ENCODE measurements at places on chromosomes 6 and 20.

- DNase-seq, result no peak
Measured at GRCh38 chr6:56916849-56917551, 37.9 kb upstream of the BEND6 start.

DNA sequence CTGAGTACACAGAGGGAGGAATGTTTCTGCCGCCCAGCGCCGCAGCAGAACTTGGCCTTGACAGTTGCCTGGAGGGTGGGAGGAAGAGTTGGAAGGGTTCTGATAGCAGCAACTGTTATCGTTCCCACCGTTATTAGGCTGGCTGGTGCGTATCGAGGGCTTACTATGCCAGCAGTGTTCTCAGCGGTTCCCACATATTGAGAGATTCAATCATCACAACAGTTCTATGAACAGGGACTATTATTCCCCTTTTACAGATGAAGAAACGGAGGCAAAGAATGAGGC is 380.1 kb upstream of the SULF2 start:
- DNase-seq, result no peak

DNA sequence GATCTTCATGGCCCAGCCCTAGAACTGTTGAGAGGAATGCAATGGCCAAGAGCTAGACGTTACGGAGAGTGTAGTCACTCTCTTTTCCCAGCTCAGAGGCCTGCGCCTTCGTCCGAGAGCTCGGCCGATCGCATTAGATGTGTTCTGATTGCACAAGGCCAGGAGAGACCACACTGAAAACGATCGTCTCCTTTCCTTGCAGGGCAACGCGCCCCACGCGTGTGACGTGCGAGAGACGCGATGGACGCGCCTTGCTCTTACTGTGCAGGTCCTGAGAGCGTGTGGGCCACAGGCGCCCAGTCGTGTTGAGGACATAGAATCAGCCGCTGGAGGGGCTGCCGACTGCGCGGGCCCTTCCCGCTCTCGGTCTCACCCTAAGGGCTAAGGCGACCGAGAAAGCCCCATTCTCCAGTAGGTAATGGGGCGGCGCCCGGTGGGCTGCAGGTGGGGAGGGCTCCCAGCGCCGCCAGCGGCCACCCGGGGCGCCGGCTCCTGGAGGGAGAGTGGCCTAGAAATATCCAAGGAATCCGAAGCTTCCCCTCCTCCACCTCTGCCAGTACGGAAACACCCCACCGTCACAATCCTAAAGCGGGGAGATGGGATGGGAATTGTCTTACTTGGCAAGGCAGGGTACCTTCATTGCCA is 26.9 kb downstream of the TFAP2B start:
- DNase-seq, result no peak

GRCh38 chr20:45779011-45779915 is 12.4 kb downstream of the WFDC3 start:
- no peak for DNase-seq

- DNase-seq, result no peak
Measured at GRCh38 chr20:61629602-61630390, 377.7 kb downstream of the CDH4 start.

GRCh38 chr6:28542440-28543296 is 17.0 kb downstream of the GPX5 start:
- DNase-seq, result no peak

DNA sequence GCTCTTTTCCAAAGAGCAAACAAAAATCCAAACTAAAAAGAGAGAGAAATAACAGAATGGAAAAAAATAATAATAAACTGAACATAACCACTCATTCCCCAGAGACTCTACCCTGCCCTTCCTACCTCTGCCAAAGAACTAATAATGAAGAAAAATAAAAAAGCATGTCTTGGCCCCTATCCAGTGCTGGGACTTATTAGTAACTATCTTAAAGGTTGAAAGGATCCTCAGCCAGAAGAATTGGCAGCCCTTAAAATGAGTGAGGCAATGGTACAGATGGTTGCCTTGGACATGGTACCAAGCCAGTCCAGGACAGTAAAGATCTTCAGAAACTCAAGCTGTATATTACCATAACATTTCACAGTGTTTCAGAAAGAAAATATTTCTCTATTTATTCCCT is 279.3 kb downstream of the HACE1 start:
- DNase-seq, result no peak

GRCh38 chr6:26029857-26030653 is 57.2 kb upstream of the HFE start:
- DNase-seq, result no peak

- DNase-seq, result no peak
Measured at GRCh38 chr20:36881888-36882287, 6.0 kb downstream of the TLDC2 start.

- no peak for DNase-seq
Measured at GRCh38 chr6:11878029-11878428, 99.4 kb upstream of the ADTRP start.

- no peak for DNase-seq
Measured at GRCh38 chr6:39327507-39327906, 5.0 kb upstream of the KCNK16 start.

DNA sequence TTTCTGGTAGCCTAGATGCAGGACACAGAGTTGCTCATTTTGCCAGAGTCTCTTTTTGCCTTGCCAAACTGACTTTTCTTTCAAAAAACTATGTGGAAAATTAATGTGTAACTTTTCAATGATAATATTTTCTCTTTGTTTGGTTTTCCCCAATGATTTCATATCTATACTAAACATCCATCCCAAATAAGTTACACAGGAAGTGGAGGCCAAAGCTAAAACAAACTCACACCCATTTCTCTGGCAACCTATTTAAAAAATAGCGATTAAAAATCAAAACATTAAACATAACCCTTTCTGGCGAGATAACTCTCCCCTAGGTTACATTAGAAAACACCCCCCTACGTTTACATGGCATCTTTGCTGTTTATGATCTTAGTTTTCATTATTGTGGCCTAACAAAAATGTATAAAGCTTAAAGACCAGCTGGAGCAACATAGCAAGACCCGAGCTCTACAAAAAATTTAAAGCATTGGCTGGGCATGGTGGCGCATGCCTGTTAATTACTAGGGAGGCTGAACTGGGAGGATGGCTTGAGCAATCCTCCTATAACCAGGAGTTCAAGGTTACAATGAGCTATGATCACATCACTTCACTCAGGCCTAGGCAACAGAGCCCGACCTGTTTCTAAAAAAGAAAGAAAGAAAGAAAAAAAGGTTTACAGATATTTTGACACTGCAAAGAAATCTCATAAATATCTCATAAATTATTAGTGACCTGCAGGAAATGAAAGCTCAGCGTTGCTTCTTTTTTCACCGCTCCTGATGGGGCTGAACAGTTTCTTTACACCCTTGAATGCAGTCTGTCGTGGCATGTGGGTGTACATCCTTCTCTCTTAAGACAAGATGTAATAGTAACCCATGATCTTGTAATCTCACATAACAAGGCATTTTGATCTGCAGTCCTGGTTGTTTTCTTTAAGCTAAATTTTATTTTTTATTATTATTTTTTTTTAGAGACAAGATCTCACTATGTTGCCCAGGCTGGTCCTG is 32.8 kb upstream of the CEP85L start:
- DNase-seq, result no peak

DNA sequence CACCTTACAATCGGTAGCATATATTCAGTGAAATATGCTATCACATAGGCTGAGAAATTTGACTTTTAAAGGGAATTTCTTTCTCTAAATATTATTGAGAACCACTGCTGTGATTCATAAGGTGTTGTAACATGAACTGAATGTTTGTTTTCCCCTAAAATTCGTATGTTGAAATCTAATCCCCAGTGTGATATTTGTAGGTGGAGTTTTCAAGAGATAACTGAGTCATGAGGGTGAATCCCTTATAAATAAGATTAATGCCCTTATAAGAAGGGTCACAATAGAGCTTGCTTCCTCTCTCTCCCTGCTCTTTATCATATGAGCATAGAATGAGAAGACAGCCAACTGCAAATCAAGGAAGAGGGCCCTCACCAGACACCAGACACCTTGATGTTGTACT is 64.8 kb downstream of the LMBRD1 start:
- no peak for DNase-seq

DNA sequence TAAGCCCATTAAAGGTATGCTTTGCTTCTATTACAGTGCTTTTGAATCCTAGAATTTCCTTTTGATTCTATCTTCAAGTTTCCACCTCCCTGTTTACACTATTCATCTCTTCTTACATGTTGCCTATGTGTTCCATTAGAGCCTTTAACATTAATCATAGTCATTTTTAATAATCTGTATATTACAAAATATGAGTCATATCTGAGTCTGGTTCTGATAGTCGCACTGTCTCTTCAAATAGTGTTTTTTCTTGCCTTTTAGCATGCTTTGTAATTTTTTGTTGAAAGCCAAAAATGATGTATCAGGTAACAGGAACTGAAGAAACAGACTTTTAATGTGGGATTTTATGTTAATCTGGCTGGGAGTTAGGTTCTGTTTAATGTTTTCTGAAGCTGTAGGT is 68.4 kb downstream of the DNAAF9 start:
- DNase-seq, result no peak

GRCh38 chr20:14069796-14070195 is 74.5 kb downstream of the MACROD2 start:
- DNase-seq, result no peak

- DNase-seq, result no peak
Measured at GRCh38 chr20:37379967-37380828, 34.3 kb downstream of the SRC start.

GRCh38 chr20:17854307-17854903 is 114.2 kb downstream of the SNX5 start:
- no peak for DNase-seq

DNA sequence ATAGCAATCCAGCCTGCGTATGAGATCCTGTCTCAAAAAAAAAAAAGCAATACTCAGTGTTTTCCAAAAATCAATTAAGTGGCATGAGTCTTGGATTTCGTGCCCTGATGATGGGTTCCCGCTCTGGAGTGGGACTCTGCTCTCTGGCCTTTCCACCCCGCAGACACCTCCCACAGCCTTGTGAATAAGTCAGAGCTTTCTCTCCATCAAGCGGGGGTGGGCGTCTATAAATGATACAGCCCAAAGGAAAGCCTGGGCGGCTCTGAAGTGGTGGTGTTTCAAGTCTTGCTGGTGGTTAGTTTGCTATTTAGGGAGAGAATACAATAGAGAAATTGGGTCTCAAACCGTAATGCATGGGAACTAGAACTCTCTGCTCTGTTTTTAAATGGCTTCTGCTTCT is 52.5 kb upstream of the TAGAP start:
- DNase-seq, result peak; percentile 44

DNA sequence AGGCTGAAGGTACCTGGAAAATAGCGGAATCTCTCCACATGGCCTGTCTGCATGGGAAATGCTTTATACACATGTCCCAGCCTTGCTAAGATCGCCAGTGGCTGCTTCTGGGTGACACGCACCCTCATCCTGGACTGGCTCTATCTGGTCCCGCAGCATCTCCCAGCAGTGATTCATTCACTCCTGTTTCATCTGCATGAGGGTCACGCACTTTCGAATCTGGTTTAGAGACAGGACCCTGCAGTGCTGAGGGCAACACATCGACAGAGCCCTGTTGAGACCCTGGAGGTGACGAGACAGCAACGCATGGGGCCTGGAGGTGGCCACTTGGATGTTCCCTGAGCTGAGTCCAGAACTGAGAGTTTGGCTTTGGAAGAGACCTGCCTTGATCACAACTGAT is 136.5 kb downstream of the SMOC2 start:
- DNase-seq, result no peak

- no peak for DNase-seq
Measured at GRCh38 chr20:5442101-5442500, 125.3 kb upstream of the PROKR2 start.

- DNase-seq, result no peak
Measured at GRCh38 chr20:14700639-14700960, 363.2 kb upstream of the FLRT3 start.

DNA sequence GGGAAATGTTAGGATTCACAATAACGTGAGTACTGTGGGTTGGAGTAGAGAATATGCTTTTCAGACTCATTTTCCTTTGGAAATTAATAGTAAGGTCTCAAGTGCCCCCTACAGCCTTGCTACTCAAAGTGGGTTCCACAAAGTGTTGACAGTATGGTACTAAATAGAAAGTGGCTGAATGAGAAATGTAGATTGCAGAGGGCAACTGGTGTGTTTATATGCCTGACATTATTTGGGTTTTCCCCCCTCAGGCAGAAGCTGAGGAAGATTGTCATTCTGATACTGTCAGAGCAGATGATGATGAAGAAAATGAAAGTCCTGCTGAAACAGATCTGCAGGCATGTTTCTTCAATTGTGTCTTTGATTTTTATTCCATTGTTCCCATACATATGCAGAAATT is 5.6 kb downstream of the FBXO9 start:
- no peak for DNase-seq

- no peak for DNase-seq
Measured at GRCh38 chr6:34036357-34037069, 109.4 kb downstream of the GRM4 start.

- DNase-seq, result no peak
Measured at GRCh38 chr6:170130201-170130621, 160.7 kb downstream of the DLL1 start.

DNA sequence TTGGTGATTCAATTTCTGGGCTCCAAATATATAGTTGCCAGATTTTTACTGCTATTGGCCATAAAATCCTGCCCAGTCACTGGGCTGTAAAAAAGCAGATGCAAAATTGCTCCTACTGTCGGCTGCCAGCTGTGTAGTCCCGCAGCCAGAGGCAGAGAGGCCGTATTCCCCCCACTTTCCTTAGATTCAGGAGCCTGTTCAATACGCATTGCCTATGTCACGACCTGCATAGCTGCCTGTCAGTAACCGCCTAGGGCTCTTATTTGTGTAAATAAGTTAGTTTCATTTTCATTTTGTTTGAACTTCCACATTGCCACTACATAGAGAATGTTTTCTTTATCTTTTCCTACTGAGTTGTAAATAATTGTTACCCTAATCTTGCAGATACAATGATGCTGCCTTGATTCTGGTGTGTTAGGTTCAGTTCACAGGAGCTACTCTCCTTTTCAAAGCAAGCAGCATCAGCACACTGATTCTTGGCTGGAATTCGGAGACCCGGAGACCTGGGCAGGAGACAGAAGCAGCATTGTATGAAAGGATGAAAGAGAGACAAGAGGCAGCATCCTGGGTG is 46.0 kb upstream of the UST start:
- DNase-seq, result no peak

GRCh38 chr6:35432291-35432690 is 19.8 kb upstream of the FANCE start:
- DNase-seq, result no peak

- no peak for DNase-seq
Measured at GRCh38 chr20:40547483-40548091, 141.4 kb downstream of the MAFB start.

DNA sequence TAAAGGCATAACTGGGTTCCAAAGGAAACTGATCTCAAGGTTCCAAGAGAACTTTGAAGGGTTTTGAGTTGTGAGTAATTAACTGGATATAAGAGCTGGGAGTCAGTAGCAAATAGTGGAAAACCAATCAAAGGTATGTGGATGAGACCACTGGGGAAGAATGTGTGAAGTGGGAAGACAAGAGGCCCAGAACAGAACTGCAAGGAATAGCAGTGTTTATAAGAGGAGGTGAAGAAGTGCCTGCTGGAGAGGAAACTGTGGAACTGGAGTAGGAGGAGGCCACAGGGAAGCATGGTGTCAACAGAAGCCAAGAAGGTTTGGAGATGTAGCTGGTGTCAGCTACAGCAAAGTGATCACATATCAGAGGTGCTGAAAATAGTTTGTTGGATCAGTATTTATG is 18.7 kb upstream of the HDAC2 start:
- no peak for DNase-seq

- no peak for DNase-seq
Measured at GRCh38 chr6:12069891-12070529, 57.9 kb downstream of the HIVEP1 start.

Data from stimulated activated CD8-positive, alpha-beta memory T cell treated with anti-CD3 and anti-CD28 coated beads, Interleukin-12 subunit alpha, Interleukin-12 subunit beta, amount 100 ng/mL, for 4 hours (primary cell).